Naive thymus-derived CD8-positive, alpha-beta T cell (primary cell): ENCODE measurements at places on chromosomes 7 and 10. TPM values are rescaled to one million over a fixed set of nuclear protein-coding genes. Genes with fewer than 3 reads are reported as not detected.
A peak's percentile ranks its signal among the peaks of the same experiment; 100 is the strongest.

SERPINE1 gene
- 0.11 TPM for total RNA-seq

NPFFR1 gene
- total RNA-seq, result not detected

USP6NL gene
- total RNA-seq, result 6.9 TPM

AKR1D1 gene
- not detected for total RNA-seq

PLEKHS1 gene
- total RNA-seq, result not detected

DPP6 gene
- total RNA-seq, result not detected

DENND2A gene
- not detected for total RNA-seq

ZNF775 gene
- total RNA-seq, result 5.6 TPM

GRCh38 chr10:11902646-11903045 lies 79.5 kb downstream of the PROSER2 start:
- H3K36me3 ChIP-seq, result no peaks in the 10 kb centered on the region
- H3K4me3 ChIP-seq, result no peak overlapping the region
- H3K27ac ChIP-seq, result no peak overlapping the region
- H3K4me1 ChIP-seq, result no peaks in the 10 kb centered on the region
- DNase-seq, result peak; percentile 23

GRCh38 chr7:115940460-115941060 lies 90.0 kb downstream of the TFEC start:
- H3K36me3 ChIP-seq, result no peaks in the 10 kb centered on the region
- H3K27me3 ChIP-seq, result no peaks in the 10 kb centered on the region
- no peak overlapping the region for H3K4me3 ChIP-seq
- no peak for DNase-seq

- no peak for DNase-seq
- peaks cover 13% of the 10 kb centered on the region for H3K36me3 ChIP-seq
- peak overlapping the region; percentile 93 for H3K4me3 ChIP-seq
- no peaks in the 10 kb centered on the region for H3K27me3 ChIP-seq
Observed at GRCh38 chr7:130070861-130071622, 708 bp downstream of the KLHDC10 start.

GRCh38 chr7:74494076-74494548 lies 40.4 kb downstream of the GTF2IRD1 start:
- no peak overlapping the region for H3K27ac ChIP-seq
- H3K36me3 ChIP-seq, result no peaks in the 10 kb centered on the region
- H3K27me3 ChIP-seq, result no peaks in the 10 kb centered on the region
- no peak overlapping the region for H3K4me3 ChIP-seq
- H3K4me1 ChIP-seq, result no peaks in the 10 kb centered on the region

GRCh38 chr10:75263806-75264205 lies 28.0 kb upstream of the COMTD1 start:
- no peak overlapping the region for H3K4me3 ChIP-seq
- DNase-seq, result no peak
- no peaks in the 10 kb centered on the region for H3K4me1 ChIP-seq
- H3K36me3 ChIP-seq, result no peaks in the 10 kb centered on the region

GRCh38 chr7:147711447-147711846 lies 879.1 kb upstream of the C7orf33 start:
- no peaks in the 10 kb centered on the region for H3K27me3 ChIP-seq
- DNase-seq, result no peak
- no peak overlapping the region for H3K27ac ChIP-seq
- H3K4me1 ChIP-seq, result no peaks in the 10 kb centered on the region
- H3K4me3 ChIP-seq, result no peak overlapping the region
- H3K36me3 ChIP-seq, result no peaks in the 10 kb centered on the region

DNA sequence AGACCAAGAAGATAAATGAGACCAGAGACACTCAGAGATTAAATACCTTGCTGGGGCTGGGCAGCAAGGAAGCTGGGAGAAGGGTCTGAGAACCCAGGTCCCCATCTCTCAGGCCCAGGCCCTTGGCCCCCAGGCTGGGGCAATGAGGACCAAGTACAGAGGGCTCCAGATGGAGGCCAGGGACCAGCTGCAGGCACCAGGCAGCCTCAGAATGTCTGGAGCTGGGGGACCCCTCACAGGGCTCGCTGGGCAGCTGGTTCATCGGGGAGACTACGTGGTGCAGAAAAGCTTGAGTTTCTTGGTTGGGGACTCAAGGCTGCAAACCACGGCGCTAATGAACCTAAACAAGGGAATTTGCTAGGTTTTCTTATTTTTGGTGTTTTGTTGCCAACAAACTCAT lies 75.6 kb downstream of the PRKAG2 start:
- H3K36me3 ChIP-seq, result no peaks in the 10 kb centered on the region
- peaks cover 8% of the 10 kb centered on the region for H3K4me1 ChIP-seq
- no peaks in the 10 kb centered on the region for H3K27me3 ChIP-seq
- H3K27ac ChIP-seq, result no peak overlapping the region
- H3K4me3 ChIP-seq, result no peak overlapping the region

GRCh38 chr10:662686-663465 lies 26.6 kb downstream of the DIP2C start:
- H3K27me3 ChIP-seq, result peaks cover 23% of the 10 kb centered on the region
- no peak overlapping the region for H3K4me3 ChIP-seq
- H3K36me3 ChIP-seq, result no peaks in the 10 kb centered on the region
- no peak for DNase-seq
- peaks cover 9% of the 10 kb centered on the region for H3K4me1 ChIP-seq

DNA sequence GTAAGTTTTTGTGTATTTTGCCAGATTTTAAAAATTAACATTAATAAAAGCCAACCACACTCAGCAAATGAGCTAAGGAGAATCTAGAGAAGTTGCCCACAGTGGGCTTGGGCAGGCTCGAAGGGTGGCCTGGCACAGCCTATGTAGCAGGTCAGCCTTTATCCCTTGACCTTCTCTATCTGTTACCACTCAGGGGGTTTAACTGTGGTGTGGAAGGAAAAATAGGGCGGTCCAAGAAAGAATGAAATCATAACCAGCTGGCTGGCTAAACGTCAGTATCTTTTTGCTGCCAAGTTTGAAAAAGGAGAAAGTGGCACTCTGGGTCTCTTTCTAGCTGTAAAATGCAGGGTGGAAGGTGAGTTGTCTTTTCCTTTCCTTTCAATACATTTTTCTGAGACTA lies 130.3 kb upstream of the ASAH2 start:
- no peak overlapping the region for H3K27ac ChIP-seq
- H3K36me3 ChIP-seq, result peaks cover 28% of the 10 kb centered on the region
- H3K4me1 ChIP-seq, result peaks cover 44% of the 10 kb centered on the region
- H3K4me3 ChIP-seq, result no peak overlapping the region
- H3K27me3 ChIP-seq, result no peaks in the 10 kb centered on the region

DNA sequence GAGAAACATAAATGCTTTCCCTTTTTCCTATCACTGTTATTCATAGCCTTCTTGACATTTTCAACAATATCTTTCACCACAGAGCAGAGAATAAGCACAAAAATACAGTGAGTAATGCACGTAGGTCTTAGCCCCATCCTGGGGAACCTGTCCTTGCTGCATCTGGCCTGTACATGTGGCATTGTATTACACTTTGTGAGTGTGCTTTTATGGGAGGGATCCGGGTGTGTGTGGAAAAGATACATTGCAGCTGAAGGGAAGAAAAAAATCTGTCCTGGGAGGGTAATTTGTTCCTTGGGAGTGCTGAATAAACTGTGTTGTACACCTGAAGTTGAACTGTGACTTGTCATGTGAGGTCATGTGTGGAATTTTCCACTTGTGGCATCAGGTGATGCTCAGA lies 422.7 kb upstream of the LRGUK start:
- no peak for DNase-seq
- no peaks in the 10 kb centered on the region for H3K4me1 ChIP-seq
- no peak overlapping the region for H3K4me3 ChIP-seq
- H3K36me3 ChIP-seq, result peaks cover 14% of the 10 kb centered on the region
- no peak overlapping the region for H3K27ac ChIP-seq

DNA sequence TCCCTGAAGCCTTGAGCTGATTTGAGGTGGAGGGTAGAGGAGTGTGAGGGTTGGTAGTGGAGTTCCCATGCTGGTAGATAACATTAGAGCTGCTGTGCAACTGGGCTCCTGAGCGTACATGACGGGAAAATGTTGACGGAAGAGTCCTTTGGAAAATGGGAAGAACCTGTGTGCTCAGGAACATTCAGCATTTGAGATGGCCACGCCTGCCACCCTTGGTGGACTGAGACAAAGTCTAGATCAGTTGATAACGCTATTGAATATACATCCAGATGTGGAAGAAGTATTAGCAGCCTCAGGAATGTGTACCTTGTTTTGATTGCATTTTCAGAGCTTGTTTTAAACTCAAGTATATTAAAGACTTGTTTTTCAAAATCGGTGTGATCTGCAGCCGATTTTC lies 16.1 kb downstream of the PCBD1 start:
- no peak for DNase-seq
- H3K4me1 ChIP-seq, result no peaks in the 10 kb centered on the region
- H3K36me3 ChIP-seq, result peaks cover 4% of the 10 kb centered on the region
- no peak overlapping the region for H3K4me3 ChIP-seq

DNA sequence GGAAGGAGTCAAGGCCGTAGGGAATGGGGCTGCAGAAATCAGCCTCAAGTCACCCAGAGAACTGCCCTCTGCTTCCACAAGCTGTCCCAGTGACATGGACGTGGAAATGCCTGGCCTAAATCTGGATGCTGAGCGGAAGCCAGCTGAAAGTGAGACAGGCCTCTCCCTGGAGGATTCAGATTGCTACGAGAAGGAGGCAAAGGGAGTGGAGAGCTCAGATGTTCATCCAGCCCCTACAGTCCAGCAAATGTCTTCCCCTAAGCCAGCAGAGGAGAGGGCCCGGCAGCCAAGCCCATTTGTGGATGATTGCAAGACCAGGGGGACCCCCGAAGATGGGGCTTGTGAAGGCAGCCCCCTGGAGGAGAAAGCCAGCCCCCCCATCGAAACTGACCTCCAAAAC lies 50.2 kb upstream of the PDCD4 start:
- no peak overlapping the region for H3K4me3 ChIP-seq
- H3K27ac ChIP-seq, result no peak overlapping the region
- DNase-seq, result no peak
- no peaks in the 10 kb centered on the region for H3K27me3 ChIP-seq
- H3K4me1 ChIP-seq, result peaks cover 25% of the 10 kb centered on the region
- H3K36me3 ChIP-seq, result no peaks in the 10 kb centered on the region

DNA sequence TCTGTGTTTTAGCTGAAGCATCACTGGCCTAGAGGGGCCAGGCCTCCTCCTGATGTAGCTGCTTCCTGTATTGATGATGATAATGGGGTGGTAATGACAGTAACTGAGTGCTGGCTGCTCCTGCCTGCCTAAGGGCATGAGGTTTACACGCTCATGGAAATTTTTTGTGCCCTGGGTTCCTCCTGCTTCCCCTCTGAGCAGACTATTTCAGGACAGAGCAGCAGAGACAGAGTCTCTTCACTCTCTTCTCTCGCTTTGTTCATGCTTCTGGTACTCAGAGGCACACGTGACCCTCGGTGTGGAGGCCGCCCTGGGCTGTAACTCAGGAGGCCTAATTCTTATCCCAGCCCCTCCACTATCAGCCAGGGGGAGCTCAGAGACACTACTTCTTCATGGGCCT lies 27.9 kb downstream of the LRRC20 start:
- peaks cover 19% of the 10 kb centered on the region for H3K4me1 ChIP-seq
- H3K27me3 ChIP-seq, result peaks cover 7% of the 10 kb centered on the region
- no peak overlapping the region for H3K27ac ChIP-seq
- no peak overlapping the region for H3K4me3 ChIP-seq
- H3K36me3 ChIP-seq, result no peaks in the 10 kb centered on the region

DNA sequence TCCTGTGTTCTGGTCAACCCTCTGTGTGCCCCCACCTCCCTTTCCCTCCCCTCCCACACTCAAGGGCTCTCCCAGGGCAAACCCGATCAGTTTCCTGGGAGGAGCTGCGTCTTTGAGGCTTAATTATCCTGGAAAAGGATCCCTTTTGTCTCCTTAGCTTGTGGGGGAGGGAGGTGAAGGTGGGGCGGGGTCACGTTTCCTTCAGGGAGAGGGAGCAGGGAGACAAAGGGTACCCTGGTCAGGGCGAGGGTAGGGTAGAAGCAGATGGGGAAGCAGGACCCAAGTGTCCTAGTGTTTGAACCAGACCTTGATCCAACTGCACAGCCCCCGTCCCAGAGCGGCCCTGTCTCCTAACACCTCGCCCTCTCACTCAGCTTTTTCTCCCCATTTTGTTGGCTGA lies 90.1 kb downstream of the HIF1AN start:
- peaks cover 39% of the 10 kb centered on the region for H3K27me3 ChIP-seq
- H3K27ac ChIP-seq, result peak overlapping the region; percentile 44
- H3K4me3 ChIP-seq, result no peak overlapping the region

GRCh38 chr10:20363684-20364083 lies 533.4 kb downstream of the NEBL start:
- H3K4me1 ChIP-seq, result peaks cover 4% of the 10 kb centered on the region
- DNase-seq, result no peak
- no peak overlapping the region for H3K27ac ChIP-seq
- no peaks in the 10 kb centered on the region for H3K36me3 ChIP-seq
- H3K27me3 ChIP-seq, result no peaks in the 10 kb centered on the region

GRCh38 chr10:22629852-22630233 lies 84.5 kb downstream of the PIP4K2A start:
- H3K4me3 ChIP-seq, result peak overlapping the region; percentile 85
- DNase-seq, result no peak
- H3K4me1 ChIP-seq, result peaks cover 91% of the 10 kb centered on the region
- peaks cover 4% of the 10 kb centered on the region for H3K36me3 ChIP-seq
- H3K27ac ChIP-seq, result peak overlapping the region; percentile 90
